ENCODE measurements at places on chromosomes 5 and 9.
A peak's percentile ranks its signal among the peaks of the same experiment; 100 is the strongest.

GRCh38 chr5:180784497-180785097 lies 18.0 kb downstream of the MGAT1 start:
- DNase-seq: peak; percentile 56

- no peak for DNase-seq
These were observed 87.0 kb downstream of the IARS1 start for GRCh38 chr9:92206488-92206887.

DNA sequence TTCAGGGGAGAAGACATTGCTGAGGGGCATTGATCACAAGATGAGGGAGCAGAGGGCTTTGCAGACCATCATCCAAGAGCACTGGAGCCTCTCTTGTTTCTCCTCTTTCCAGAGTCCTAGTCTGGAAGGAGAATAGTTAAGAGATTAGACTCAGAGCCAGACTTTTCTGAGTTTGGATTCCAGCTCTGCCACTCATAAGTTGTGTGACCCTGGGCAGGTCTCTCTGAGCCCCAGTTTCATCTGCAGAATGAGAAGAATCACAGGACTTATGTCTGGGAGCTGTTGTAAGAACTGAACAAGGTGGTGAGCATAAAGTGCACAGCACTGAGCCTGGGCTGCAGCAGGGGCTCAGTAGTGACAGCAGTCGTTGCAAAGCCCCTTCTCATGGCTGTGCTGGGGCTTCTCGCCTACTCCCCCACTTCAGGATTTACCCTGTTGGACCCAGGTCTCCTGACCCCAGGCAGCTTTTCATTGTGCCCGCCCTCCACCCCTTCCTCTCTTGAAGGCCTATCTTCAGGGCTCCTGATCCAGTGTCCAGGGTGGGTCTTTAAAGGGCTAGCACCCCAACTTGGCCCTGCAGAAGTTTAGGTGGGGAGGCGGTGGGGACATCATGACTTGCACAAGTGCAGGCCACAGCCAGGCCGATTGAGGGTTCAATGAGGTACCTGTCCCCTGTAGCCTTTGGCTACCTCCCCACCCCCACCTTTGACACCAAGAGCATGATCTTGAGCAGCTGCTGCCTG lies 1.5 kb downstream of the SYNPO start:
- no peak for DNase-seq

- DNase-seq: no peak
These were observed 201.2 kb downstream of the FOXD4L6 start for GRCh38 chr9:40927260-40927631.

- DNase-seq: no peak
These were observed 459.3 kb downstream of the MAT2B start for GRCh38 chr5:163964671-163965070.

DNA sequence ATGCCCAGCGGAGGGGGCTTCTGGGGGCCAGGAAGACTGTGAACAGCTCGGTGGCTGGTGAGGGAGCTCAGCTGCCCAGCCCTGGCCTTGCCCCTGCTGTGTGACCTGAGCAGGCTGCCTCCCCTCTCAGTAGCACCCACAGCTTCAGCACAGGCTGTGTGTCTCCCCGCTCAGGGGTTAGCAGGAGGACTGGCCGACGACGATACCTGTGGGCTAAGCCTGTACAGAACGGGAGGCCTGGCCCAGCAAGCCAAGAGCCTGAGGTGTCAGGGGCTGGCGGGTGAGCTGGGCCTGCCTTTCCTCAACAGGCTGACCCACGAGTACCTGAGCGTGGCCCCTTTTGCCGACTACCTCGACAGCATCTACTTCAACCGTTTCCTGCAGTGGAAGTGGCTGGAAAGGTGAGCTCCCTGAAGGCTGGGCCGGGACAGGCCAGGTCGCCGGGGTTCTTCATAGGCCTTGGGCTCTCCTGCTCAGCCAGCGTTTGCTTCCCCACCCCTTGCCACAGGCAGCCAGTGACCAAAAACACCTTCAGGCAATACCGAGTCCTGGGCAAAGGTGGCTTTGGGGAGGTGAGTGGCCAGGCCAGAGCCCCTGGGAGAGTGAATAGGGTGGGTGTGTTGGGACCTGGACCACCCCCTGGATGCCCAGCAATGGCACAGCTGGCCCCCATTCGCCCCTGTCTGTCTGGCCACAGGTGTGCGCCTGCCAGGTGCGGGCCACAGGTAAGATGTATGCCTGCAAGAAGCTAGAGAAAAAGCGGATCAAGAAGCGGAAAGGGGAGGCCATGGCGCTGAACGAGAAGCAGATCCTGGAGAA lies 6.6 kb downstream of the GRK6 start:
- no peak for DNase-seq

- DNase-seq: no peak
These were observed 98.0 kb downstream of the NR6A1 start for GRCh38 chr9:124673063-124673462.

- no peak for DNase-seq
These were observed 71.2 kb upstream of the FREM1 start for GRCh38 chr9:14981291-14981950.

GRCh38 chr5:153952893-153953292 lies 85.8 kb downstream of the FAM114A2 start:
- no peak for DNase-seq

DNA sequence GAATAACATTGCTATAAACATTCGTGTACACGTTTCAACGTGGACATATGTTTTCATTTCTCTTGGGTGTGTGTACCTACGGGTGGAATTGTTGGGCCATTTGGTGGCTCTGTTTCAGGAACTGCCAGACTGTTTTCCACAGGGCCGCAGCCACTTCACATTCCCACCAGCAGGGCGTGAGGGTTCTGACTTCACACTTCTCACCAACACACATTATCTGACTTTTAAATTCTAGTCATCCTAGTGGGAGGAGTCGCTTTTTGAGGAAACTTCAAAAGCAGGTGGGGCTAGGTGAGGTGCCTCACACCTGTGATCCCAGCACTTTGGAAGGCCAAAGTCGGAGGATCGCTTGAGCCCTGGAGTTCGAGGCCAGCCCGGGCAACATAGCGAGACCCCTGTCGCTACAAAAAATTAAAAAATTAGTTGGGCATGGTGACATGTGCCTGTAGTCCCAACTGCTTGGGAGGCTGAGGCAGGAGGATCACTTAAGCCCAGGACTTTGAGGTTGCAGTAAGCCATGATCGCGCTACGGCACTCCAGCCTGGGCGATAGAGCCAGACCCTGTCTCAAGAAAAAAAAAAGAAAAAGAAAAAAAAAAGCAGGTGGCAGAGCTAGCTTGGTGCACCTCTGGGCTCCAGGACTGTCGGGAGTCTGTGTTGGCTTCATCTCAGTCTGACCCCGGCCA lies 28.5 kb downstream of the TSPAN17 start:
- DNase-seq: no peak

- no peak for DNase-seq
These were observed 85.4 kb downstream of the TMEM167A start for GRCh38 chr5:82991678-82992323.

- no peak for DNase-seq
These were observed 33.4 kb upstream of the ARRDC3 start for GRCh38 chr5:91416491-91416890.

DNA sequence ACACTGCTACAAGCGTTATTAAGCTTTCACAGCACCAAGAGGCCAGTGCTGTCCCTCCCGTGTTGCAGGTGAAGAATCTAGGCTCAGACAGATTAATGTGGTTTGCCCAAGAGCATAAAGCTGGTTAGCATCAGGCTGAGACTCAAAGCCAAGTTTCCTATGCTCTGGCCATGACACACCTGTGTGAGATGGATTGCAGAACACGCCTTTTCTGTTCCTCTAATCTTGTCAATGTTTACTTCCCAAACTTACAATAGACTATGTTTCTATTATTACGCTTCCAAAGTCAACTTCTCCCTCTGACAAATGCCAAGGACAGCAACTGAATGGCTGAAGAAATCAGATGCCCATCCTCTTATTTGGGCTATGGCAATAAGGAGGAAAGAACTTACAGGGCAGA lies 138.4 kb upstream of the SLIT3 start:
- DNase-seq: no peak

DNA sequence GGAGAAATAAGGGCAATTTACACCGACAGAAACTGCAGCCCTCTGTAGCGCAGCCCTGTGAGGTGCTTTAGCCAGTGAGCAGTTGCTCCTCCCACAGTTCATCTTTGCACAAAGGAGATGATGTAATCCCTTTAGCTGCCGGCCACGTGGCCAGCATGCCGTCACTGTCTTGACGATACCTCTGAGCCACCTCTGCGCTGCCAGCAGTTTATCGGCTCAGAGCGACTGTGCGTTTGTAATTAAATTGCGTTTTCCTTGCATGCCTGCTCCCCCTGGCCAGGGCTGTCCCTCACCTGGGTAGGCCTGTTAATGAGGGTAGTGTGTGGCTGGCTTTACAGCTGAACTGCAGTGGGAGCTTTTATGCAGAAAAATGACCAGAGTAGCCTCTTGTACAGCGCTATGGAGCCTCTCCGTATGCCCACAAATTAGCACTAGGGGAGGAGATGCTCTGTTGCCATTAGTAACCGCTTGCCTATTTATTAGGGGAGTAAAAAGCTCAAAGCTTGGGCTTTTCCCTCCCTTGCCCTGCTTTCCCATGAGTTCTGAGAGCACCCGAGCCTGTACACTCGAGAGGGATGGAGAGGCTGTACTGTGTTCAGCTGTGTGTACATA lies 107.0 kb downstream of the TRIO start:
- DNase-seq: peak; percentile 63

GRCh38 chr9:113898596-113898995 lies 22.5 kb downstream of the ZNF618 start:
- DNase-seq: no peak

GRCh38 chr9:134349936-134350335 lies 23.7 kb downstream of the RXRA start:
- no peak for DNase-seq

GRCh38 chr9:94821098-94821887 lies 94.8 kb downstream of the AOPEP start:
- no peak for DNase-seq

DNA sequence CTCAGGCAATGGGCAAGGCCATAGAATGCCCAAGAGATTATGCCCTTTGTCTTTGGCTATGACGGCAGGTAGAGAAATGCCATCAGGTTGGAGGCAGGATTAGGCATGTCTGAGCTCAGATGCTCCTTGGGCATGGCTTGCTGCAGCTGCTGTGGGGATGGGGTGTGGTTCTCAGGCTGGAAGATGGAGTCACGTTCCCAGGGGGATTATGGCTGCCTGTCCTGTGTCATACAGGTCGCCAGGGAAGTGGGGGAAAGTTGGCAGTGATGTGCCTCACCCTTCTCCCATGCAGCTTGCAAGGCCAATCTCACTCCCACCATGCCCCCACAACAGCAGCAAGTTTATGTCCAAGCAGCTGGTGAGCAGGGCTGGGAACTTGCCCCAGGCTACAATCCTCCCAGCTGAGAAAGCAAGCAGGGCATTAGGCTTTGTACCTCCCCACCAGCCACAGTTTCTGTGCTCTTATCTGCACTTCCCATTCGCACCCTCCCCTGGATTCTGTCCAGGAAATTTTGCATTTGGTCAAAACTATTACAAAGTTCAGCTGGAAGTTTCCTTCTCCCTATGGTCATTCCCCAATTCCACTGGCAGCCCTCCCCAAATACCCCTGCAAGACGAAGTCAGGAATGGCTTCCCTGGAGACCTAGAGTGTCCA lies 1788.0 kb upstream of the NUDT12 start:
- no peak for DNase-seq

DNA sequence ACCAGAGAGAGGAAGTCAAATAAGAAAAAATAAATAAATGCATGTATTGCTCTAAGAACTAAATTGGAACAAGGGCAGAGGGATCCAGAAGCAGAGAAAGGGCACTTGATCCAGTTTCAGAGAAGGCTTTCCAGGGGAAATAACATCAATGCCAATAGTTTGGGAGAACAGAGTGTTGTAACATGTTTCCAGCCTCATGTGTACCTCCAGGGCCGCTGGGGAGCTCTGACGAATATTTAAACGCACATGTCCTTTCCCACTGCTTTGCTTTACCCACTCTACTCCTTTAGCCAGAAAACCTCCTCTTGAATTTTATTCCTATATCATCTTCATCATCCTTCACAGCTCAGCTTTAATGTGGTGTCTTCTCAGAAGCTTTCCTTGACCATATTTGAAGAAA lies 233.7 kb downstream of the ENC1 start:
- no peak for DNase-seq

- DNase-seq: no peak
These were observed 77.6 kb upstream of the SEMA6A start for GRCh38 chr5:116652196-116652729.

DNA sequence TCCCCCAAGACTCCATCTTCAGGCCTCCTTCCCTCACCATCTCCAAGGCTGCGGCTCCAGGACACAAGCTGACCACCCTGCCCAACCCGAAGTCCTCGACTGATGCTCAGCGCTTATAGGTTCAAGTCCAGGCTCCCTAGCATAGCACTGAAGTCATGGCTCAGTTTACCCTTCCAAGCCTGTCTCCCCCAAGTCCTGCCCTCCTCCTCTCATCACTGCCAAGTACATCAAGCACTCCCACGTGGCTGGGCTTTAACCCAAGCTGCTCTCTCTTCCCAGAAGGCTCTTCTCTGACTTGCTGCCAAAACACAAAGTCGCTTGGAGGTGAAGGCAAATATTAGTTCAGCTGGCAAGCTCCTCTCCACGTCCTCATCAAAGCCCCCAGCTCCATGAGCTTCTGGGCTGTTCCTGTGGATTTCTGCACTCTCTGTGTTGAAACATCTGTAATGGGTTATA lies 22.1 kb upstream of the MARCHF6 start:
- peak; percentile 97 for DNase-seq

DNA sequence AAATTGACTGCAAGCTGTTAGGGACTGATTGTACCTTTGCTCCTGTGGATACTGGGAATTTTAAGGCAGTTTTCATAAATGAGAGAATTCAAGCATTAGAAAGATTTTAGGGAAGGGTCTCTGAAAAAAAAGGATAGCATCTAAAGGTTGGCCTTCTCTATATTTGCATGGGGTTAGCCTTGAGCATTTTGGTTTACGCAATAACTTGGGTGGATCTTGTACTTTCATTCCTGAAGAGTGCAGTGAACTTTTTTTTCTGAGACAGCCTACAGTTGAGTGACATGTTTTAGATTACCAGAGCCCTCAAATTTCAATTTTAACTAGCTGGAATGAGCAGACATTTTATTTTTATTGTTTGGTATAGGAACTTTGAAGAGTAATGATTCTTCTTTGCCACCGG lies 91.6 kb upstream of the NR3C1 start:
- DNase-seq: no peak

GRCh38 chr9:82949203-82949602 lies 113.7 kb downstream of the RASEF start:
- DNase-seq: no peak

- no peak for DNase-seq
These were observed 13.2 kb downstream of the TTC39B start for GRCh38 chr9:15293804-15294316.

All from NCI-H774 (cell line).